ENCODE measurements at places on chromosomes 5 and 9.

- DNase-seq: no peak
Observed at GRCh38 chr9:105973951-105974351, 279.6 kb downstream of the TMEM38B start.

GRCh38 chr9:69223605-69224004 is 49.5 kb downstream of the TJP2 start:
- DNase-seq: peak; percentile 58

GRCh38 chr9:126157826-126158587 is 168.6 kb upstream of the MVB12B start:
- DNase-seq: no peak

- no peak for DNase-seq
Observed at GRCh38 chr5:2369178-2369577, 382.3 kb downstream of the IRX2 start.

- DNase-seq: peak; percentile 50
Observed at GRCh38 chr9:75505654-75506053, 384.8 kb upstream of the PCSK5 start.

GRCh38 chr5:140628711-140629110 is 4.3 kb downstream of the CD14 start:
- no peak for DNase-seq

DNA sequence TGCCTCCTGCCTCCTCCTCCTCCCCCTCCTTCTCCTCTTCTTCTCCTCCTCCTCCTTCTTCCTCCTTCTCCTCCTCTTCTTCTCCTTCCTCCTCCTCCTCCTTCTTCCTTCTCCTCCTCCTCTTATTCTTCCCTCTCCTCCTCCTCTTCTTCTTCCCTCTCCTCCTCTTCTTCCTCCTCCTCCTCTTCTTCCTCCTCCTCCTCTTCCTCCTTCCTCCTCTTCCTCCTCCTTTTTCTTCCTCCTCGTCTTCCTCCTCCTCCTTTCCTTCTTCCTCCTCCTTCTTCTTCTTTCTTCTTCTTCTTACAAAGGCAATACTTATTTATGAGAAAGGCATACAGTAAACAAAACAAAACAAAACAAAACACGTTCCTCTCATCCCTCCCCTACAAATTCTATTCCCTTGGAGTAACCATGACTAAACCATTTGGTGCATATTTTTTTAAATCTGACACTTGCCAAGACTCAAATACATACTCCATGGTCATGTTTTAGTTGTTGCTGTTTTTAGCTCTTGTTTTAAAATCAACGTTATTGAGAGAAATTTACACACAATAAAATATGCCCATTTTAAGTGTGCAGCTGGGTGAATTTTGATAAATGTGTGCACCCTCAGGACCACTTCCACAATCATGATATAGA is 135.6 kb downstream of the FOXD1 start:
- no peak for DNase-seq

- no peak for DNase-seq
Observed at GRCh38 chr5:33309068-33309467, 131.7 kb upstream of the TARS1 start.

DNA sequence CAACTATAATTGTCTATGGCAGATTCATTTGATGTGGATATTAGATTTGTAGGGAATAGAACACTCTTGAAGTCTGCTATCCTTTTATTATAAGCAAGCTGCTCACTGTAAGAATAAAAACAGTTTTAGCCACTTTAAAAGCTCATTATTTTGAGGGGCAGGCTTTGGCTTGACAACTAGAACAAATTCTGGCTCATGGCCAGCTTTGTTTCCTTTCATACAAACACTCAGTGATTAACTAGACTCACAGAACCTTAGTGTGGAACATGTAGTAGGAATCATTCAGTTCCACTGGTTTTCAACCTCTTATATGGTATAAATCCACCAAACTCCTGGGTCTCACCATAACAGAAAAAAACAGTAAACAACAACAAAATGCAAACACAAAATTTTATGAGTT is 27.4 kb upstream of the CEP120 start:
- DNase-seq: peak; percentile 61

DNA sequence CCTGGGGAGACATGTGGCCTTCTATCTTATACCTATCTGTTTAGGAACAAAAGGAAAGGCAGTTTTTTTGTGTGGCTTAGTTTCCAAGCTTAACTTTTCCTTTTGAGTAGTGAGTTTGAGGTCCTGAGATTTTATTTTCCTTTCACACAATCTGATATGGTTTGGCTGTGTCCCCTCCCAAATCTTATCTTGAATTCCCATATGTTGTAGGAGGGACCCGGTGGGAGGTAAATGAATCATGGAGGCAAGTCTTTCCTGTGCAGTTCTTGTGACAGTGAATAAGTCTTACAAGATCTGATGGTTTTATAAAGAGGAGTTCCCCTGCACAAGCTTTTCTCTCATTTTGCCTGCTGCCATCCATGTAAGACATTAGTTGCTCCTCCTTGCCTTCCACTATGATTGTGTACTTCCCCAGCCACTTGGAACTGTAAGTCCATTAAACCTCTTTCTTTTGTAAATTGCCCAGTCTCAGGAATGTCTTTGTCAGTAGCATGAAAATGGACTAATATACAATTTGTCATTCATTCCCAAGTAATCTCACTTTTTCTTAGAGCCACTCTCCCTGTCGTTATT is 4.7 kb upstream of the CLTB start:
- DNase-seq: no peak

Data from pons (tissue), 1 donor.